ENCODE measurements at places on chromosomes 2 and 18.

GRCh38 chr2:197801033-197801432 is 3.4 kb upstream of the PLCL1 start:
- DNase-seq = no peak

DNA sequence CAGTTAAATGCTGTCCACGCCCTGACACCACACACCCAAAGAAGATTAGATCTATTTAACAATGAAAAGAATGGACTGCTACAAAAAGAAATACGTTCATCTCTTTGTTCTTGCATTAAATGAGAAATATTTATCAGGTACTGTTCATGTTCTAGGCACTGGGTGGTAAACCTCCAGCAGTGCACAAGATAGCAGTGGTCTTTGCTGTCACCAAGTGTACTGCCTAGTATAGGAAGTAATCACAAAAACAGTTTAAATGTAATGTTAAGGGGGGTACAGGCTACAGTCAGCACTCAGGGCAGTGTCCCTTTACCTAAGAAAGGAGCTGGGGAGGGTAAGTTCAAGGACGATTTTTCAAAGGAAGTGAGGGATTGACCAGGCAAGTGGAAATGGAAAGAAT is 443.6 kb downstream of the PARD3B start:
- DNase-seq = no peak

DNA sequence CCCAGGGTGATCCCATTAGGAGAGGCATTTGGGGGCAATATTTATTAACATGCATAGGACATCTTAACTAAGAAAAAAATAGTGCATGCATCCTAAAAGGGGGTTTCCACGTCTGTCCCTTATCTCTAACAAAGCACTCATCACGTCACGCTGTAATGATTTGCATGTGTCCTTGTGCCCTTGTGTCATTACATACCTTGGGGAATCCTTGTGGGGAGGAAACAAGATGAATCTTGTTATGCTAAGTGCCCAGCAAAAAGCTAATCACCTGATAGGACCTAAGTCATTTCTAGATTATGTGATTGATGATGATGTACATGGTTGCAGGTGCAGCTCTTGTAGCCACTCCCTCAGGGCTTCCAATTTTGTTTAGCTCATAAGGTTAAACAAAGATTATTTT is 250.9 kb downstream of the FBXO15 start:
- no peak for DNase-seq

DNA sequence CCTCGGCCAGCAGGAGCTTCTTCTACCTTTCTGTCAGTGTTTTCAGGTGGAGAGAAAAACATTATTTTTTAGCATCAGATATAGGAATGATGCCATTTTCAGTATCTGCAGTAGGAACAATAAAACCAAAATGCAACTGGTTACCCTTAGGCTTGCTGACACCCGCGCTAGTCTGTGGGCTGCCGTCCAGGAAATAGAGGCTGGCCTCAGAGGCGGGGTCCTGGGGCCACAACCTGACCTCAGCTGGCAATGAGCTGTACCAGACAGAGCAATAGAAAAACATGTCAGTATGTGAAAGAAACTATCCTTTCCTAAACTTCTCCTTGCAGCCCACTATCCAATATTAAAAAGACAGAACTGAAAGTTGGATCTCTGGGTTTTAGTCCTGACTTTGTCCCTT is 4.6 kb upstream of the ST6GAL2 start:
- no peak for DNase-seq

DNA sequence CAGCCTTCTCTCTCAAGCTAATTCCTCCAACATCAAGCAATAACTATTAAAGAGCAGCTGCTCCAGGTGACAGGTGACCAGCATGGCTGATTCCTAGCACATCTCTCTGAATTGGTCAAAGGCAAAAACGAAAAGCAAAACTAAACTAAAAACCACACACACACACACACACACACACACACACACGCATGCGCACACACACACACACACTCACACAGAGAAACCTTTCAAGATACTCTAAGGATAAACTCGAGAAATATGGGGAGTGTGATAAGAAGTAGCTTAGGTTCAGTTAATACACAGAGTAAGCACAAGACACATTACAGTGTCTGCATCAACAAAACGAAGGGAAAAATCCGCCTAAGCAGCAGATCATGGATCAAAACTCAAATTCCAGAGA is 74.5 kb upstream of the FZD7 start:
- no peak for DNase-seq

DNA sequence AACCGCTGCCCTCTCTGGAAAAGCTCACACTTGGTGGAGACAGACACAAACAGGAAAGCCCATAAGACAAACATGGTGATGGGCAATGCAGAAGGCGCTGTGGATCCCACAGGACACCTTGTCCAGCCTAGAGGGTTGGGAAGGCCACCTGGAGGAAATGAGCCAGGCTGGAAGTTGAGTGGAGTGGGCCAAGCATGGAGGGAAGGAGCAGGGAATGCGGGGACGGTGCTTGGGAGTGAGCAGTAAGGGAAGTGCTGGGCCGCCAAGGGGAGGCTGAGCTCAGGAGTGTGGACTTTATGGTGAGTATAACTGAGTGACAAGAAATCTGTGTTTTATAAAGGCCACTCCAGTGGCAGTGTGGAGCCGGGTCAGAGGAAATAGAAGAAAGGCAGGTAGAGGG is 2.8 kb upstream of the GRHL1 start:
- no peak for DNase-seq

GRCh38 chr2:80852079-80852807 is 547.7 kb upstream of the LRRTM1 start:
- no peak for DNase-seq

GRCh38 chr18:67518566-67518965 is 2.0 kb upstream of the DSEL start:
- no peak for DNase-seq

GRCh38 chr2:166193407-166193806 is 65.6 kb upstream of the SCN1A start:
- no peak for DNase-seq

GRCh38 chr2:222882484-222882928 is 21.7 kb downstream of the ACSL3 start:
- no peak for DNase-seq

GRCh38 chr2:99487906-99488305 is 1.9 kb downstream of the REV1 start:
- DNase-seq = no peak

DNA sequence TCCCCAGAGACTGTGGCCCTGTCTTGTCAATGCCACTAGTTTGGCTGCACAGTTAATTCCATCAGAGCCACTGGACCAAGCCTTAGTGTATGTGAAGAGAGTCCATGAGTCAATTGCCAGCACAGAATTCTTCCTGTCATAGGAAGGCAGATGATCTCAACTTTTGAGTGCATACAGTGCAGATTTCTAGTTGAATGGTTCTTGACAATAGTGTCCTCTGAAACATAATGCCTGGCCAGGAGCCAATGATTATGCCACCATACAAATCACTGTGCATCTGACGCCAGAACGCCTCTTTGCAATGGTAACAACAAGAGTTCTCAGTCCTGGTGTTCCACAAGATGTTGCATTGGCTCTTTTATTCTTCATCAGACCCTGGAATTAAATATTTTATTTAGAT is 7.1 kb downstream of the NEUROD1 start:
- DNase-seq = no peak

DNA sequence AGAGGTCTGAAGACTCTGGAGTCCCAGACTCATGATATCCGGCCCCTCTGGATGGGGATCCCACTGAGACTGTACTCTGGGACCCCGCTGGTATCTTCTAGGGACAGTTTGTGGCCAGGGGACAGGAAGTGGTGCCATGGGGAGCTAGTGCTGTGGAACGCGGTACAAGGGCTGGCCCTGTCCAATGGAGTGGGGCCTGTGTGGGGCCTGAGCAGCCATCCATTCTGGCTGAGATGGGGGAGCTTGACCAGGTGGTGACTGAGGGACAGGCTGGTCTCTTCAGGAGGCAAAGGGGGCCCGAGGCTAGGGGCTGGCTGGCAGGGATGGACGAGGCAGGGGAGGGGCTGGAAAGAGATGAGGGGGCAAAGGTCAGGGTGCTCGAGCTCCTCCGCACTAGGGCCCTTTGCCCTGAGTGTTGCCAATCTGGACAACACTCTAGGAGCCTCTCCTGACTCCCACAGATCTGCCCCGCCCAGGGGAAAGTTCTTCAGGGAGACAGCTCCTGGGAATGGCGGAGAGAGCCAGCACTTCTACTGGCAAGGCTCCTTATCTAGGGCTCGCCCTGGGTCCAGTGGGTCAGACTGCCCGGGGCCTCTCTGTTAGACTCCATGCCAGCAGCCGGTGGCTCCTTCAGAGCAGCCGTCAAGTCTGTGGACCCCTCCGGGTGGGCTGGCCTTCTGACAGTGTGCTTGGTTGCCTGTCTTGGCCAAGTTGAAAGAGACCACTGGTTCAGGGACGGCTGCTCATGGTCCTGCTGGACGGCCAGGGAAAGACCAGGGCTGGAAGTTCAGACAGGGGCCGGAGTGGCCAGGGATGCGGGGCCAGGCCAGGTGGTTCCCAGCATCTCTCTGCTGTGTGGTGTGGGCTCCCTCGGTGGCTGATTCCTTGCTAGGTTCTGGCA is 12.3 kb downstream of the MALL start:
- no peak for DNase-seq

GRCh38 chr2:56465491-56465890 is 281.7 kb downstream of the CCDC85A start:
- no peak for DNase-seq

DNA sequence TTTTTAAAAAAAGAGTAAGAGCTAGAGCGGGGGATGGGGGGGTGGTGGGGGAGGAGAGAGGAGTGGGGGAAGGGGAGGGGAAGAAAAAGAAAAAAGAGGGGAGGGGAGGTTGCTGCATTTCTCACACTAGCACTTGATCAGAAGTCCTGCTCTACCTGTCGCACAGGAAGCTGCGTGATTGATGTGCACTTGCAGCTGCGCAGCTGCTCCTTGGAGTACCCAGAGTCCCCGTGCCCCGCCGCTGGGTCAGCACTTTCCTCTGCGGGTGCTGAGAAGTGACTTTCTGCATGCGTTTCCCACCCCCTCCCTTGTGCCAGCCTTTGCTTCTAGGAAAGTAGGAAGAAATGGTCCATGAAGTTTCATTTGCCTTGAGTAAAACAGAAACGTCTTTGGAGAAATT is 297.3 kb downstream of the ETAA1 start:
- no peak for DNase-seq

DNA sequence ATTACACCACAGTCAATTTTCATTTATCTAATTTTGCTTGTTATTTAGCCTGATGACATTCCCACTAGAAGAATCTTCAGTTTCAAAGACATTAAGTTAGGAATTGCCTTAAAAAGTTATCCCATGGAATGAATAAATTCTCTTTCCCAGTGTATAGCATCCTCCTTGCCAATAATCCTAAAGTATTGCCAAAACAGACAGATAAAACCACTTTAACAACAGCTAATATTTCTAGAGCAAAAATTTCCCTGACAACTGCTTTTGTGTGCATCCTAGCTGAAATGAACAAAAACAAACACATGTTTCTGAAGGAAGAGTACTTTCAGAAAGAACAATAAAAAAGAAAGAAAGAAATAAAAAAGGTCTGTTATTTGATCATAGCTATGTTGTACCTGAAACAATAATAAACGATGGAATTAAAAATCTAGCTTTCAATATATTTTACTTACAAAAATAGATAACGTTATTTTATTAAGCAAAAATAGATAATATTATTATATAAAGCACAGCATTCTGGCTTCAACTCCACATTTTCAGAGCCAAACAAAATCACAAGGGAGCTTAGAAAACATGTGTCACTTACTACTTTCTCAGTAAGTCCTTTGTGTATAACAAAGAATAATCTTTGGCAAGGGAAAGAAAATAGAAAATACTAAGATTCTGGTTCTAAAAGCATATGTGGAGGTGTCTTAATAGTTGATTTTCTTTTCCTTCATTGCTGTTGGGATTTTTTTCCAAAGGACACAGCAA is 939.0 kb upstream of the CRIM1 start:
- DNase-seq = no peak

- no peak for DNase-seq
Measured at GRCh38 chr2:128639693-128640092, 321.0 kb upstream of the HS6ST1 start.

DNA sequence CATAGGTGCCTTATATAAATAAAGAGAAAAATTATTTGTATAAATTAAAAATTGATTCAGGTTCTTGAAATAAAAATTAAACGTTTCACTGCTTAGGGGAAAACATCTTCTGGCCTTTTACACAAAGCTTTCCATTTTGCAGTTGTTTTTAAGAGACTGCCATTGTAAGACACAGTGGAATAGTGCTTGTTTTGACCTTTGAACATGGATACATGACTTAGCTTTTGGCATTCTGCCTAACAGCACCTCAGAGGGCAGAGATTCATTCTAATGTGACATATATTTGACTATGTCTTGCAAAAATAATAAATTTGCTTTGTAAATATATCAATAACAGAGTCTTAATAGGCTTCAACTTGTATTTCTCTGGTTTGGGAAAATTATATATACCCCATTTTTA is 142.1 kb downstream of the SLC4A10 start:
- no peak for DNase-seq

GRCh38 chr2:232628466-232629128 is 4.8 kb upstream of the EFHD1 start:
- no peak for DNase-seq

DNA sequence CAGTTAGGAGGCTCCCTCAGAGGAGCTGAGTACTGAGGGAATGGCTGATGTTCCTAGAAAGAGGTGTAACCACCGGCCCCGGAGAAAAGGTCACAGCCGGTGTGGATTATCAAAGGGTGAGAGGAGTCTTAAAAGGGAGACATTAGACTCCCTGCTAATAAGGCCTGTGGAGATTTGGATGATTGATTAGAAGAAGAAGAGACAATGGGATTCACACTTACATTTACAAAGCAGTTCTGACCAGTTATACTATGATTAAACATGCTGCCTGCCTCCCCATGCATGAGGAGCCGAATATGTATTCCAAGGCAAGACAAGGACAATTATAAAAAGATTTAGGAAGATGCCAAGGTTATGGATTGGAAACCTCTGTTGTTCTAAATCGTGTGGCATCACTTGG is 302.4 kb downstream of the SLC4A3 start:
- DNase-seq = no peak

DNA sequence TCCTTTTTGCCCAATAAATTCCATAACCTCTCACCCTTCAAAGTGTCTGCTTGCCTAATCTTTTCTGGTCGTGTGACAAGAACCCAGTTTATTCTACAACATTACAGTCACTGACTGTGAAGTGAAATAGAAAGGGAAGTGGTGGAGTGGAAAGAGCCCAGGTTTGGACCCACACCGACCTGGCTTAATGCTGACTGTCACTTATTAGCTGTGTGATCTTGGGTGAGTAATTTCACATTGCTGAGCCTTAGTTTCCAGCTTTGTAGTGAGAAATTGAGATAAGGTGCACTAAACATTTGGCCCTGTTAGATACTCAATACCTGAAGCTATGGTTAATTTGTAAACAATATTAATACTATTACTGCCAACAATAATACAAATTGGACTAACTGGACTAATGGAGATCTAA is 291.1 kb downstream of the AGPS start:
- DNase-seq = no peak

DNA sequence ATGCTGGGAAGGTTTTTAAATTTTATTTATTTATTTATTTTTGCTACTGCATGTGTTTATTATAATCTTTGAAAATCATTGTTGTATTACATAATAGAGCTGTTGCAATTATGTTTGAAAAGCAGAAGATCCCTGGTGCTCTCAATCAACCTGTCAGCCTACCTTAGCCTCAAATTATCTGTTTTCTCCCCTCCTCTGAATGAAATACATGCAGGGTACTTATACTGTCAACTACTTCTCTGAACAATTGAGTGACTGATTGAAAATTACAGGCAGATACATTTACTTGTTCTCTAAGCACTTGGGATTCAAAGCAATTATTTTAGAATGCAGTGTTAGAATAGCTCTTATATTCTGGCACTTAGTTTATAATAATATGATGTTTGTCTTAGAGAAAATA is 8.1 kb downstream of the KYNU start:
- DNase-seq = no peak

Measured in neural crest cell (in vitro differentiated cells).